Neural crest cell (in vitro differentiated cells): ENCODE measurements at places on chromosomes 4 and X. TPM values are rescaled to one million over a fixed set of nuclear protein-coding genes. Genes with fewer than 3 reads are reported as not detected.

ARX gene
- total RNA-seq, result 0.16 and 0.20 TPM in 2 replicates

TMSB15A gene
- 216 and 233 TPM in 2 replicates for total RNA-seq

SMIM31 gene
- not detected in 2 replicates for total RNA-seq

ZNF718 gene
- 14.4 and 15.9 TPM in 2 replicates for total RNA-seq

SUPT20HL1 gene
- total RNA-seq, result not detected in 2 replicates

- no peaks in the 10 kb centered on the region for H3K36me3 ChIP-seq
- H3K4me1 ChIP-seq, result no peaks in the 10 kb centered on the region
- H3K27ac ChIP-seq, result no peak overlapping the region
- peaks cover 2% of the 10 kb centered on the region for H3K27me3 ChIP-seq
Measured at GRCh38 chr4:149398993-149399392, 416.6 kb downstream of the IQCM start.
